ENCODE measurements at places on chromosomes 5 and 9.

DNA sequence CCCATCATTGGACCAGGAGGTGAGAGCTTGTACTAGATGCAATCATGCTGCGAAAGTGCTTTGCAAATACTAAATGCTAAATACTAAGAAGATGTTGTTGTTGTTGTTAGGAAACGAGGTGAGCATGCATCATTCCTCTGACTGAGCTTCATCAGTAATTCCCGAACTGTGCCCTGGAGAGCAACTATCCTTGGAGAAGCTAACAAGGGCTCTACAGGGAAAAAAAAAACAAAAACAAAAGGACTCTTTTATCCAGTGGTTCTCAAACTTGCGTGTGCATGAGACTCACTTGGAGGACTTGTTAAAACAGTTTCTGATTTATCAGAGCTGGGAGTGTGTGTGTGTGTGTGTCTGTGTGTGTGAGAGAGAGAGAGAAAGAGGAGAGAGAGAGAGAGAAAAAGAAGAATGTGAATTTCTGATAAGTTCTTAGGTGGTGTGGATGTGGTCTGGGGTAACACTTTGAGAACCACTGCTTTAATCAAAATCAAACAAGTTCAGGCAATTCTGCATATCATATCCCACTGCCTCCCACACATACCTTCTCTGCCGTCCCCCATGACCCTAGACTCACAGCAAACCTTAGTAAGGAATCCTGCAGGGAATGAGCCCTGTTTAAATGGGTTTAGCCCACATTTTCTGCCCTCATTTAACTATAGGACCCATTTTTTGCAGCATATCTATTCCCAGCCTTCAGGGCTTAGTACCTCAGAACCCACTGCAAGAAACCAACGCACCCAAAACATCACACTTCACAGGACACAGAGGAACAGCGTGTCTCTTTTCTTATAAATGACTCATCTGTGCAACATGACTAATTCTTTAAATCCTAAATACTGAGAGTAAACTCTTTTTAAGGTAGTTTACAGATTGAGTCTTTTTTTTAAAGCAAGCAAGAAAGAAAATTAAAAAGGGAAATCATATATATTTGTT, 48.9 kb downstream of the PDE6A start:
- DNase-seq = no peak

DNA sequence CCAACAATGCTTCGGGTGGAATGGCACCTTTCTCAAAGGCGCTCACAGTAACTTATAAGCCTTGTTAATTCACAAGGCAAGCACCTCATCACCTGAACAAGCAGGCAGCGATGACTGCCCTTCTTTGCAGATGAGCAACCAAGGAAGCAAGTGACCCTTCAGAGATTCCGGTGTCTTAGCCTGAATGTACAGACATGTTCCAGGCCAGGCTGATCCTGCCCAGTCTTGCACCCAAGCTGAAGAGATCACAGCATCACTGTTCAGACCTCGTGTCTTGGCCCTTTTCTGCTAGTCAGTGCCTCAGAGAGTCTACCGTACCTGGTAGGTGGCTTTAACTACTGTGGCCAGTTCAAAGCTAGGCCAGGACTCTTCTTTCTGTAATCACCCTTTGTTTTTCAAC, 94.7 kb upstream of the ERCC6L2 start:
- DNase-seq = no peak

- DNase-seq = no peak
Measured at GRCh38 chr5:150587856-150588595, 52.4 kb upstream of the SYNPO start.

- DNase-seq = no peak
Measured at GRCh38 chr5:115549154-115549553, 4.6 kb upstream of the FEM1C start.

- no peak for DNase-seq
Measured at GRCh38 chr9:87593359-87593980, 95.8 kb downstream of the DAPK1 start.

- no peak for DNase-seq
Measured at GRCh38 chr5:112077180-112077579, 320.2 kb upstream of the NREP start.

GRCh38 chr9:110129425-110129824, 78.5 kb downstream of the C9orf152 start:
- no peak for DNase-seq

DNA sequence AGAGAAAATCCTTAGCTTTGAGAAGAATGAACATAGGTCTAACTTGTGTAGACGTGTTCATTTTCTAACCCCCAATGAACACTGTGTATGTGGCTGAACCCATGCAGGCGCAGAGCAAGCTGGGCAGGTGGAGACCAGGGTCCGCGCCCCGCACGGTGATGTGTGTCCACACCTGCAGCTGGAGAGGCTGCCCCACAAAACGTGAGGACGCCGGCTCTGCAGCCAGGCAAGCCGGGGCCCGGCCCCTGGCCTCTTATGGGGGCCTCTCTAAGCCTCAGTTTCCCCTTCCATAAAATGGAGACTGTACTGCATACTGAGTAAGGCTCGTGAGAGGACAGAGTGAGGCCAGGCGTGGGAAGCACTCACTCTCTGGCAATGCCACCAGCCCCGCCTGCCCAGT, 124.7 kb upstream of the RAPGEF1 start:
- DNase-seq = no peak

DNA sequence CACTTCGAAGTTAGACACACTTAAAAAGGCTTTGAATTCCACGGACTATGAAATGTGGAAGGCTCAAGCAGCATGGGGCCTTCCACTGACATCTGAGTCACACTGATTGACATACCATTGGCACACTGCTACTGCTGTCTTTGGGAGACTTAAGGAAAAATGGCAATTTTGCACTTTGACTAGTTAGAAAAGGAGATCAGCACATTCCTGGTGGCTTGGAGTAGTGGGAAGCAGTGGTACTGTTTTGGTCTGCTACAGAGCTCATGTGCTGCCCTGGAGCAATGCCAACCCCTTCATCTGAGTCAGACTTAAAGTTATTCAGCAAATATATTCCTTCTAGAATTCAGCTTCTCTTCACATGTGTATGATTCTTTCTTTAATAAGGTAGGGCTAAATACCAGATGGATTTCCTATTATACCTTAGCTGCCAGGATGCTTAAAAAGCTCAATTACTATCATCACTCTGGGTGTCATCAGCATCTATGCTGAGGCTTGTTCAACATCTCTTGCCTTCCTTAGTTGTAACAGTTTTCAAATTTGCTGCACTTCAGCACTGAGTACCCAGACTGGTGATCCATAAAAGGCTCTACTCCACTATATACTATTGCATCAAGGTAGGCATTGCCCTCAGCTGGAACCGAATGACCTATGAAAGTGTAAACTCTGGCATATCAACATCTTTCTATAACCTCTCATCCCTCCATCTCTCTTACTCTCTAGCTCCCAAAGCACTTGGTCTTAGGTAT, 42.3 kb upstream of the MOCS2 start:
- no peak for DNase-seq

DNA sequence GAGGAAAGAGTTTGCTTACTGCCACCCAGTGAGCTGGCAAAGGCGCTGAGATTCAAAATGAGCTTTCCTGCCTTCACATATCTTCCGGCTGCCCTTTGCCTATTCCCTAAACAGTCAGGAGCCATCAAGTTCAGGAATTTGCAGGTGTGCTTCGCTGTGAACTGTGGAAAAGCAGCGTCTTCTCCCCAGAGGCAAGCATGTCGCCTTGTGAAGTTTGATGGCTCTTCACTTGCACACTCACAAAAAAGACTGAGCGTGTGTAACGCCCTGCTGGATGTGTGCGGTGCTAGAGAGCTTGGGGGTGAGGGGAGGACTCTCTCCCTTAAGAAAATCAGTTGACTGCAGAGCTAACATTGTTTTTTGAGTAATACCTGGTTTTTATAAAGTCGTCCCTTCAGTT, 288.7 kb downstream of the DOCK8 start:
- DNase-seq = no peak

DNA sequence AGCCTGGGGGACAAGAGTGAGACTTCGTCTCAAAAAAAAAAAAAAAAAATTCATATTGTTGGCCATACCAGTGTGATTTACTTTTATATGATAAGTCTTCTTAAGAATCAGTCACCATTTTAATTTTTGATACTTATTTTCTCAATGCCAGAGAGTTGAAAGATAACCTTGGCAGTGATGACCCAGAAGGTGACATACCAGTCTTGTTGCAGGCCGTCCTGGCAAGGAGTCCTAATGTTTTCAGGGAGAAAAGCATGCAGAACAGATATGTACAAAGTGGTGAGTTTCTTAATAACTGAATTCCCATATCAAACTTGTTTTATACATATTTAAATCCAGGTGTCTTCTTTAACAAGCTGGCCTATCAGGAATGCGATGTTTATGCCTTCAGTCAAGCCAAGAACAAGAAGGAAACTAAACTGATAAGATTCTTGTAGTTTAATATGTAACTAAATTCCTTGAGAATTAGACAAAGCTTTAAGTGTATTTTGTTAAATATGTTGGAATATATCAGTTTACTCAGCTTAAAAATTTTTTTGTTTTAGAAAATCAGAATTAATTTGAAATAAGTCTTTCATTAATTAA, 81.5 kb downstream of the NIPBL start:
- DNase-seq = no peak

- no peak for DNase-seq
Measured at GRCh38 chr5:17157916-17158529, 59.4 kb upstream of the BASP1 start.

DNA sequence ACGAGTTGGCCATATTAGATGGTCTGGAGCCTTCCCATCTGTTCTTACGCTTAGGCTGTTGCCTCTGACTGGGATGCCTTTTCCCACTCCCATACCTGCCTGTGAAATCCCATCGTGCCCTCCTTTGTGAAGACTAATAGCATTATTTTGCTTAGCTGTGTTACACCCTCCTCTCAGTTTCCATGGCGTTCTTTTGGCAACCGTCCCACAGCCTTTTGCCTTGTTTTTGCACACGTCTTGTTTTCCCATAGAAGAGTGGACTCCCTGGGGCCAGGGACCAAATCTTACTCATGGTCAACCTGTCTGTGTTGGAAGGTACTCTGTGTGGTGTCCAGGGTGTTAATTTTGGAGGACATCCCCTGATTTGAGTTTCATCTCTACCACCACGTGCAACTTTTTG, 242.1 kb downstream of the HSPA4 start:
- DNase-seq = no peak

DNA sequence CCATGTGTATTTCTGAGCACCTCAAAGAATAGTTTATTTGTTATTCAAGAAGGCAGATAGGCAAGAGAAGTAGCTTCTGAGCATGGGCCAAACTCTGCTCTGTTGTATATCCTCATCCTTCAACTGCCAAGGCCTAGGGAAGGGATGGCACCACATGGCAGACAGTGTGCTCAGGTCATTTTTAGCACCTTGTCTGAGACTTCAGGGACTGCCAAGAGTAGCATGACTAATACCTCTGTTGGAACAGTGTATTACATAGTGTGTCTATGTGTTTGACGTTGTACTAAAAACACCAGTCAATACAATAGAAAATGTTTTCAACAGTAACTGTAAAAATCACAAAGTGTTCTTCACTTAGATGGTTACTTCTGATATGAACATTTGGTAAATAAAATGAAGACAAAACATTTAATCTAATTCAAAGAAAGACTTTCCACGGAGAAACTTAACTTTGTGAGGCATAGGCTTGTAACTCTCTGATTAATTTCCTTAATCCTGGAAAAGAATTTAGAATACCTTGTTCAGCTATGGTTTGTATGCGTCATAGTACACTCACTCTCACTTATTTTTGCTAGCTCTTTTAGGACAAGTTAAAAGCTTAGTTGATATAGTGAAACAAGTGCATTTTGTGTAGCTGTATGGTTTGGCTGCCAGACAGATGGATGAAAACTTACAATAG, 318.4 kb upstream of the RIOK2 start:
- DNase-seq = no peak

- no peak for DNase-seq
Measured at GRCh38 chr9:83420486-83420885, 117.7 kb downstream of the FRMD3 start.

- DNase-seq = no peak
Measured at GRCh38 chr5:65986050-65986451, 59.7 kb downstream of the ERBIN start.

DNA sequence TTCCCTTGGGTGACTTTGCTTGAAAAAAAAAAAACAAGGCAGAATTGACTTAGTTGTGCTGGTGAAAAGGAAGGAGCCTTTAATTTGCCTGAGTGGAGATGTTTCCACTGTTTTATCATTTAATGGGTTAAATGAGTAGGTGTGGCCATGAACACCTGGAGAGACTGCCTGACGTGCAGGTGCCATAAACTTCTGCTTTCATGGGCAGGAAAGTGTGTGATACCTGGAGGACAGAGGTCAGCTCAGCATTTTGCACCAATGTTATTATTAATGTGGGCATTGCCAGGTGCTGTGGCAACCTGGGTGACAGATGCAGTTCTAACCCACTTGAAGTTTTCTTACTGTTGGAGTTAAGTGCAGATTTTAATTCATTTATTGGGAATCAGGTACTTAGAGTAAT, 145.4 kb downstream of the CD180 start:
- no peak for DNase-seq

GRCh38 chr9:18068900-18069299, 405.1 kb upstream of the ADAMTSL1 start:
- DNase-seq = no peak

DNA sequence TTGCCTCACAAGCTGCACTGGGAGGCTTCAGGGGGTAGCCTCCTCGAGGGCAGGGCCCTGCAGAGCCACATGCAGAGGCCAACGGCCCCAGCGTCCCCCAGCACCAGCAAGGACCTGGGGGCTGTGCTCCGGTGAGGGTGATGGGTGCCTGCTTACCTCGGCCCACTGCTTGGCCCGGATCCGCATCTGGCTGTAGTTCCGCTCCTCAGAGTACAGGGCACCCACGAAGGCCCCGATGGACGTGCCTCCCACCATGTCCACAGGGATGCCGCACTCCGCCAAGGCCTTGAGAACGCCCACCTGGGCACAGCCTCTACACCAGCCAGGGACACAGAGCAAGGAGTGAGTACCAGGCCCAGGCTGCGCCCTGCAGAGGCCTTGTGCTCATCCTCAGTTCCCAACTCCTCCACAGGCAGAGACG, 8.0 kb upstream of the NSMF start:
- DNase-seq = no peak

All from stimulated activated naive CD4-positive, alpha-beta T cell (primary cell).